NCI-H1417 (cell line): ENCODE measurements at places on chromosomes 5 and 9.

DNA sequence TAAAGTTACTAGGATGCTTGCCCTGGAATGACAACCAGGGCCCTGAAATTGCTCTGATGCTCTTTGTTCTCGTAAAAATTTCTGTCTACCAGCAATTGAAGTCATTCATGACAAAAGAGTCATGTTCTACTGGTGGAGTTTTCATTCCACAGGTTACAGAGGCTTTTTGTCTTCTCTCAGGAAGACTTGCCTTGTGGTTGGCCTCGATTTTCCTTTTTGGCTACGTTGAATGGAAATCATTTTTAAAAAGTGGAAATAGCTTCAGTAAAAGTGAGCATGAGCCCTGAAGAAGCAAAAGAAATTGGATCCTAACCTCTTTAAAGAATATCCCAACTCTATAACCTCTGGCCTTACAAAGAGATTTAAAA is 255.2 kb downstream of the AOPEP start:
- DNase-seq: no peak

DNA sequence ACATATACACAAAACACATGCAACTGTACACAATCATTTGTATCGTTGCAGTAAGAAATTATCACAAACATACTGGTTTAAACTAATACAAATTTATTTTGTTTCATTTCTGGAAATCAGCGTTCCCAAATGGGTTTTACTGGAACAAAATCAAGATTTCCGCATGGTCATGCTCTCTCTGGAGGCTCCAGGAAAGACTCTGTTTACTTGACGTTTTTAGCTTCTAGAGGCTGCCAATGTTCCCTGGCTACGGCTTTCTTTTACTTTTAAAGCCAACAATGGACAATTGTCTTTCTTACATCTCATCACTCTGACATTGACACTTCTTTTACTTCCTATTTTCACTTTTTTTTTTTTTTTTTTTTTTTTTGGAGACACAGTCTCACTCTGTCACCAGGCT is 793.1 kb downstream of the CDH9 start:
- DNase-seq: no peak

- no peak for DNase-seq
Observed at GRCh38 chr9:85510830-85511504, 230.8 kb downstream of the AGTPBP1 start.

DNA sequence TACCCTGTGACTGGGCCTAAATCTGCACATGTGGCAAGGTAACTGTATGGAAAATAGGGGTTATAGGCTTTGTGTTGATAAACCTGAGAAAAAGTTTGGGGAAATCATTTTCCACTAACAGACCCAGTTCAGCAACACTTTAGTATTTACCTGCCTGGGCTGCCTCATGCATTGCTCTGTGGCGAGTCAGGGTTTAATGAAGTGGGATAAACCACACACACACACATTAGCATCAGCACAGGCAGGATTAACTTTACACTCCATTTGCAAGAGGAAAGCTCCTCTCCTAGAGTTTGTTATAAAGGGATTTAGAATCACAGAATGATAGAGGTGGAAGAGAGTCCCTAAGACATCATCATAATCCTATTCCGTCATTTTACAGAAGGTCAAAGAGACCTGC is 20.0 kb upstream of the ZCCHC7 start:
- no peak for DNase-seq

DNA sequence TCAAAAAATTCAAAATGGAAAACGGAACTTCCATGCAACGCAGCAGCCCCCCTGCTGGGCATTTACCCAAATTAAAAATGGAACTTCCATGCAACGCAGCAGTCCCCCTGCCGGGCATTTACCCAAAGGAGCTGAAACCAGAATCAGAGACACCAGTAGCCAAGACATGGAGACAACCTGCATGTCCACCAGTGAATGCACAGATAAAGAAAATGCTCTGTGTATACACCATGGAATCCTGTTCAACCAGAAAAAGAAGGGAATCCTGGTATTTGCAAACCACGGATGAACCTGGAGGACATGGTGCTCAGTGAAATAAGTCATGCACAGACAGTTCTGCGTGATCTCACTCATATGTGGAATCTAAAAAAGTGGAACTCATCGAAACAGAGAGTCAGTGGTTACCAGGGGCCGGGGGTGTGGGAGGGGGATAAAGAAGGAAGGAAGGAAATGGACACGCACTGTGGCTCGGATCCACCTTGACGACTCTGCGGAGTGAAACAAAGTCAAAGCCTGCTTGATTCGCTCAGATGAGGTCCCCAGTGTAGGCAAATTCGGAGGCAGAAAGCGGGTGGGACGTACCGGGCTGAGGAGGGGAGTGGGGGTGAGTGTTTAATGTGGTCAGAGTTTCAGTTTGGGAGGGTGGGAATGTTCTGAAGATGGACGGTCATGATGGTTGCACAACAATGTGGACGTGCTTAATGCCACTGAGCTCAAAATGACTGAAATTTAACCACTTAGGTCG is 40.2 kb upstream of the EXOC3 start:
- no peak for DNase-seq

GRCh38 chr9:85676790-85677189 is 65.0 kb downstream of the AGTPBP1 start:
- no peak for DNase-seq

DNA sequence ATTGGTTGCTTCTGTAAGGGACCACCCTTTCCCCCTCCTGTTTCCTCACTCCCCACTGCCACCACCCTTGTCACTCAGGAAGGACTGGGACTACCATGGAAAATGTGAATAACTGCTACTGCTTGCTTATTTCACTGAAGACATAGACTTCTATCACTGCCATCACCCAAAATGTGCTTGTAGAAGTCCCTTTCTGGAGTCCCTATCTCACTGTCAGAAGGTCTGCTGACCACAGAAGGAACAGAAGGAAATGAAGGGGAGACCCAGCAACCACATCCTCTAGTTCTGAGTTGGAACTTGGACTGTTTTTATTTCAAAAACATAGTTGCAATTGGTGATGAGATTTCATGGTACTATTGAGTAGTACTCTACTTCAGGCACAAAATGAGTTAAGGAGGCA is 122.5 kb downstream of the NPR3 start:
- no peak for DNase-seq

- DNase-seq: peak; percentile 73
Observed at GRCh38 chr9:38423973-38424843, at the start of gene IGFBPL1. Gene IGFBPL1 (minus strand): TSS chr9:38424454. CDS start chr9:38424424, 30 bp downstream.

DNA sequence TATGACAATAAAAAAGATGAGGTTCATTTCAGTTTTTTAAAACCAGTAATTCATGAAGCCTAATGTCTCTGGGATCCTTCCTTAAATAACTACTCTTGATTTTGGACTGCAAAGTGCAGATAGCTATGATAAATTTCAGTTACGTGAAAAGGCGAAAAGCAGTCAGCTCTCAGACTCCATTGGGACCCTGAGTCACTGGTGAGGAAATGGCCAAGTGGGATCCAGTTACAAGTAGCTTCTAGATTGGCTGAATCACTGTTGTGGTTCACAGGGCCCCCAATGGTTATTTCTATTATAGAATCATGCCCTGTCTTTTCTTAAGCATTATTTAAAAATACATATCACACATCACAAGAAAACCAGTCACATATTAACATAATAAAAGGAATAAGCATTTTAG is 31.1 kb upstream of the PPP3R2 start:
- DNase-seq: no peak

DNA sequence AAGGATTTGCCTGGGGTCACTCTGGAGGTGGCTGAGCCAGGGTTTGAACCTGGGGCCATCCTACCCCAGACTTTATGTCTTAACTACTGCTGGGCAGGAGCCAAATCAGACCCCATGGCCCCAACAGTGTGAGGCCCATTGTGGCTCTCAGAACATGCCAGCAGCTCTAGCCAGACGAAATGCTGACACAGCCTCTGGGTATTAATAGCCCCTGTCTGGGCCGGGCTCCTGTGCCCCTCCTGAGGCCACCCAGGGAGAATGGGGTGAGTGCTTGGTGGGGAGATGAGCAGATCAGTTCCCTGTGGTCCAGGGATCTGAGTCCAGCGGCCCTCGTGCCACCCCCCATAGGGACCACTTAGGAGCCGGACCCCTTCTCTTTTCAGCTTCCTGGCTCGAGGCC is 2.2 kb upstream of the PLPP7 start:
- no peak for DNase-seq

- DNase-seq: no peak
Observed at GRCh38 chr9:129206905-129207304, 28.8 kb upstream of the IER5L start.

DNA sequence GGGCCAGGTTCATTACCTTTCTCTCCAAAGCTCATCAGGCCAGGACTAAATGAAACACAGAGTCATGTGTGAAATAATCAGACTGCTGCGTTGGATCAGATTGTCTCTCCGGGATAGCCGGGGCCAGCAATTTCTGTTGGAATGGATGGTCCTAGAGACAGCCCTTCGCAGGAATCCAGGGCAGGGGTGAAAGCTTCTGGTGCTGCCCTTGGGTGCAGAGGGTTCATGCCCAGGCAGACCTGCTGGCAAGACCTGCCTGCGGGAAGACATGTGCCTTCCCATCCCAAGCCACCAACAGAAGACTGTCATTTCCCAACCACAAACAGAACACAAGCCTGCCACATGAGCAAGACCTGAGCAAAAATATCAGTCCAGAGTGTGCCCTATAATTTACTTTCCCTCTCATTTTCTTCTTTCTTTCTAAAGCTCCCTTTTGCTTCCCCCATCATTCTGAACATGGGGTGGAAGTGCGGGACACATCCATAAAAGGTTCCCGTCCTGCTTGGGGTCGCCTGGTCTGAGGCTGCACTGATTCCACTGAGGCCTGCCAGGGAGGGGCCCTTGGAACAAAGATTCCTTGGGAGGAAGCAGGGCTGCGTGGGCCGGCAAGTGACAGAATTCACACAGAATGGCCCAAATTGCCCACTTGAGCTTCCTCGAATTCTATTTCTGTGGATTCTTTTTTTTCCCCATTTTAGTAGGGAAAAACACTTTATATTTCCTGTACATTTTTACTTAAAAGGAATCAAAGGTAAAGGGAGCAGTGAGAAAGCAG is 57.3 kb downstream of the UBE2QL1 start:
- DNase-seq: no peak

DNA sequence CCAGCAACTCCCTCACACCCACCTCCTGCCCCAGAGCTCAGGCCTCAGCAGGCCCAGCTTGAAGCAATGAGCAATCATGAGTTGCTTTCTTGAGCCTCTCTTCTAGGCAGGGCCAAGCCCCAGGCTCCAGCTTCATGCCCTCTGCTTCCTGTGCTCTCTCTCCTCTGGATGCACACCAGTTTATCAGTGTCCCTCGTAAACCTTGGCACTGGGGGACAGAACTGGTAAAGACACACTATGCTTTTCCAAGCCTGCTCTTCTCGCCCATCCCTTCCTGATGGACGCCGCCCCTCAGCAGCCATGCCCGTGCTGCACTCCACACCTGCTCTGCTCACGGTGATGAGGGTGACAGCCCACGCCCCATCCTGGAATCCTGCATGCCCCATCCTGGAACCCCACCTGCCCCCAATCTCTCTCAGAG is 49.4 kb upstream of the ORM1 start:
- DNase-seq: no peak

DNA sequence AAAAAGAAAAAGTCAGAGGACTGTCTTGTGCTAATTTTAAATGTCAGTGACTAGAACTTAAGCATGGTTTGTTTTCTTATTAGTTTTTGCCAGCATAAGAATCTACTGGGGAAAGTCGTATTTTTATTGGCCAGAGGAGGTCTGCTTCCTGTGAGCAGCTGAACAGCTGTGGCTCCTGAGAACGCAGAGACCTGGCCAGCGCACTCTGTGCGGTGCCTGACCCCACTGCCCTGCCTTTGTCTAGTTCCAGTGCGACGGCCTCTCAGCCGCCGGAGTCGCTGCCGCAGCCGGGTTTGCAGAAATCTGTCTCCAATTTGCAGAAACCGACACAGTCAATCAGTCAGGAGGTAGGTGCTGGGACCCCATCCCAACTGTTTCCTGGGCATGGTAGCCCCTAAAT is 42.5 kb downstream of the PRRC2B start:
- no peak for DNase-seq

DNA sequence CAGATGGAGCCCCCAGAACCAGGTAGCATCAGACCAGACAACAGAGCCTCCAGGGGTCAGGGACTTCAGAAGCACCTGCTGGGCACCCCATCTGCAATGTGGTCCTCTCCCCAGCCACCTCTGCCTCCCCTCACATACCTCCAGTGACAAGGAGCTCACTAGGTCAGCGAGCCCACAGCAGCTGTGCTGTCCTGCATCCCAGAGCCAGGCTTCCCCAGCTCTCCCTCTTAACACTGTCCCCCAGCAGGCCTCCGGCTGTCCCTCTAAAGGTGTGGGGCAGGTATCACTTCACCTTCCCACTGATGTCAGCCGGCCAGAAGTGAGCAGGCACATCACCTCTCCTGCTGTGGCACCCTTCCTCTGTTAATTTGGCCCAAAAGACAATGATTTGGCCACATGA is 83.6 kb downstream of the LMX1B start:
- no peak for DNase-seq

- no peak for DNase-seq
Observed at GRCh38 chr5:156432830-156433105, 105.8 kb downstream of the SGCD start.

DNA sequence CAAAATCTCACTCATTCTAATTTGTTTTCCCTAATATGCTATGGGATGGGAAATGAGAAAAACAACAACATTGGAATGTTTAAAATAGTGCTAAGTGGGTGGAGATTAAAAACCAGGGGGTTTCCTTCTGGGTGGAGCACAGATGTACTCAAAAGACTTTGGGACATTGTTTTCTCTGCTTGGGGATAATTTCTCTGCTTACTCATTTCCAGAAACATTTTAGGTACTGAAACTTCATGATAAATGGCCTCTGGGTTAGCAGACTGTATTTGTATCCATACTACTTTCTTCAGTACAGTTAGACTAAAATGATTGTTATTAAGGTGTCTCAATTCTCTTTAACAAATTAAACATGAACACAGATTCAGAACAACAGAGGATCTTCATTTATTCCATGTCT is 17.4 kb downstream of the ELOVL7 start:
- DNase-seq: no peak

DNA sequence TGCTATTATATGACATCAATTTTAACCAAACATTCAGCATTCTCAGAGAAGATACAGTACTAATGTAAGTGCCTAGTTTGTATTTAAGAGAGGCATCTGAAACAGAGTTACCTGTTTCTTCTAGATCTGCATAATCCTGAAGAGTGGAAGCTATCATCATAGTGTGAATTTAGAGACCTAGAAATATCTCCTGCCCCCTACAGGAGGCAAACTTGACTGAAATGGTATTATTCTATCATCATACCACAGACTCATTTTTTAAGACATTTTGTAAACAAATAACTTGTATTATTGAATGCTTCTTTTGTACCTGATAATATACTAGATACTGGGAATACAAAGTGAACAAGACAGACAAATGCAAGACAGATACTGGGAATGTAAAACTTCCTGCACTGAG is 216.8 kb upstream of the RPS23 start:
- no peak for DNase-seq
